Chondrocyte (in vitro differentiated cells): ENCODE measurements at places on chromosomes 6 and 20. TPM values are rescaled to one million over a fixed set of nuclear protein-coding genes. Genes with fewer than 3 reads are reported as not detected.
A peak's percentile ranks its signal among the peaks of the same experiment; 100 is the strongest.

Gene BCAS4
- total RNA-seq = 6.7 to 7.6 TPM (median 7.4 TPM) in 3 replicates

GRCh38 chr6:14384175-14384949, 266.8 kb downstream of the CD83 start:
- H3K4me1 ChIP-seq = no peaks in the 10 kb centered on the region
- DNase-seq = no peak
- no peaks in the 10 kb centered on the region for H3K36me3 ChIP-seq
- no peak overlapping the region for H3K27ac ChIP-seq
- no peak overlapping the region for H3K4me3 ChIP-seq

DNA sequence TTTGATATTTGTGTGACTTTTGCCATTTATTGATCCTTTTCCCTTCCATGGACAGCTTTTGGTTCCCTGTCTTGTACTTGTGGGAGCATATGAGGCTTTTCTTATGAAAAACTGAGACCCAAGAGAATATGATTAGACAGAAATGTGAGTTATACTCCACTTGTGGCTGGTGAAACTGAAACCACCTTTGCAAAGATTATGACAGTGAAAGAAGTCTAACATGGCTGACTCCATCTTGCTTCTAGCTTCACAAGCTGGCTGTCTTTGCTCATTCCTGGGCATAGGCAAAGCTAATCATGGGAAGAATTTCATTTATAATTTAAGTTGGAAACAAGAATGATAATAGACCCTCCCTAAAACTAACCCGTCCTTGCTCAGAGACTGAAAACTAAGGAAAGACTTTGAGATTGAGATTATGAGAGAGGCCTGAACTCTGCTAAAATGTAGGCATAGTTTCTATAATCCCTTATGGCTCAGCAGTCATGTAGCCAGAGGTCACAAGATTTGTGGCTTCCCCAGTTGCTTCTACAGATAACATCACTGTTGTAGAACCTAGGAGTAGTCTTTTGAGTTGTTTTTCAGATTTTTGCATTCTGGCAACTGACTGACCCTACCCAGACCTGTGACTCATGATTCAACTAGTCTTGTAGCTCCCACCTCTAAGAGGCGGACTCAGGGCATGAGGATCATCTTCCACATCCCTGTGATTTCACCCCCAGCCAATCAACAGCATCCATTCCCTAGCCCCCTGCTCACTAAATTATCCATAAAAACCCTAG, 50.9 kb upstream of the CD2AP start:
- no peak for DNase-seq
- no peak overlapping the region for H3K4me3 ChIP-seq
- peaks cover 3% of the 10 kb centered on the region for H3K36me3 ChIP-seq

- H3K36me3 ChIP-seq = no peaks in the 10 kb centered on the region
- no peak for DNase-seq
- peak overlapping the region; percentile 33 for H3K27ac ChIP-seq
- peaks cover 15% of the 10 kb centered on the region for H3K4me1 ChIP-seq
- no peak overlapping the region for H3K4me3 ChIP-seq
Observed at GRCh38 chr6:42550277-42550676, 13.6 kb upstream of the UBR2 start.

Gene OXT
- total RNA-seq = not detected in 3 replicates

GRCh38 chr6:141552031-141552430, 580.7 kb upstream of the GJE1 start:
- H3K4me1 ChIP-seq = peaks cover 9% of the 10 kb centered on the region
- peaks cover 10% of the 10 kb centered on the region for H3K36me3 ChIP-seq
- no peak overlapping the region for H3K4me3 ChIP-seq
- H3K27ac ChIP-seq = no peak overlapping the region

DNA sequence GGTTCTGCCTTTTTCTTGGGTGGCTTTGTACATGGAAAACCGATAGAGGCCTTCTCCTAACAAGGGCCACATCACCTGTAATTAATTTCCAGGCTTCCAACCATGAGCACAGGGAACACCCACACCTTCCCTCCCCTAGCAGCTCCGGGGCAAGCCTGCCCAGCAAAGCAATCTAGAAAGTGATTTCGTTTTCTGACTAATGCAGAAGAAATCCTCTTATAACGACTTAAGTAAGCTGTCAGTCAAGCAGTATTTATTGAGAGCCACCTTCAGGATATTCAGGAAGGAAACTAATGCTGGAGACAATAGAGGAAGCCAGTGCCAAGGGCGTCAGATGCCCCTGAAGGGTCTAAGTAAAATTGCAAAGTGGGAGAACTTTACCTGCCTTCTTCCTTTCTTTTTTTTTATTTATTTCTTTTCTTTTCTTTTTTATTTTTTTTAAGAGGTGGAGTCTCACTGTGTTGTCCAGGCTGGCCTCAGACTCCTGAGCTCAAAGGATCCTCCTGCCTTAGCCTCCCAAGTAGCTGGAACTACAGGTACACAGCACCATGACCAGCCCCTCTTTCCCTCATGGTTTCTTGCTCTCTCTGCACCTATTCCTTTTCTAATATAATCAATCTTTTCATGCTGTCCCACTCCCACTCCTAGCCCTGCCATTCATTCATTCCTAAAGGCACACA, 67.5 kb upstream of the MBOAT1 start:
- no peak for DNase-seq
- peaks cover 12% of the 10 kb centered on the region for H3K36me3 ChIP-seq
- peaks cover 5% of the 10 kb centered on the region for H3K4me1 ChIP-seq
- peaks cover 9% of the 10 kb centered on the region for H3K27me3 ChIP-seq
